SHP77 treated with DMSO at 0.1 percent for 48 hours (cell line): ENCODE measurements at places on chromosomes 16 and 17.

DNA sequence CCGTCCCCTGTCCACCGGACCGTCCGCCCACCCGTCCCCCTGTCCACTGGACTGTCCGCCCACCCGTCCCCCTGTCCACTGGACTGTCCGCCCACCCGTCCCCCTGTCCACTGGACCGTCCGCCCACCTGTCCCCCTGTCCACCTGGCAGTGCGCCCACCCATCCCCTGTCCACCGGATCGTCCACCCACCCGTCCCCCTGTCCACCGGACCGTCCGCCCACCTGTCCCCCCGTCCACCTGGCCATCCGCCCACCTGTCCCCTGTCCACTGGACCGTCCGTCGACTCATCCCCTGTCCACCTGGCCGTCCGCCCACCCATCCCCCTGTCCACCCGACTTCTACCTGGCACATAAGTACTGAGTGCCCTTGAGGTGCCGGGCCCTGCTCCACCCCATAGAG is 76.6 kb downstream of the LMF1 start:
- no peak for DNase-seq

- no peak for DNase-seq
Measured at GRCh38 chr17:75602644-75603043, 15.0 kb downstream of the MYO15B start.

GRCh38 chr17:57166803-57167202 is 81.8 kb downstream of the AKAP1 start:
- DNase-seq, result no peak

GRCh38 chr17:58982626-58983025 is 124.1 kb downstream of the TRIM37 start:
- DNase-seq, result no peak

DNA sequence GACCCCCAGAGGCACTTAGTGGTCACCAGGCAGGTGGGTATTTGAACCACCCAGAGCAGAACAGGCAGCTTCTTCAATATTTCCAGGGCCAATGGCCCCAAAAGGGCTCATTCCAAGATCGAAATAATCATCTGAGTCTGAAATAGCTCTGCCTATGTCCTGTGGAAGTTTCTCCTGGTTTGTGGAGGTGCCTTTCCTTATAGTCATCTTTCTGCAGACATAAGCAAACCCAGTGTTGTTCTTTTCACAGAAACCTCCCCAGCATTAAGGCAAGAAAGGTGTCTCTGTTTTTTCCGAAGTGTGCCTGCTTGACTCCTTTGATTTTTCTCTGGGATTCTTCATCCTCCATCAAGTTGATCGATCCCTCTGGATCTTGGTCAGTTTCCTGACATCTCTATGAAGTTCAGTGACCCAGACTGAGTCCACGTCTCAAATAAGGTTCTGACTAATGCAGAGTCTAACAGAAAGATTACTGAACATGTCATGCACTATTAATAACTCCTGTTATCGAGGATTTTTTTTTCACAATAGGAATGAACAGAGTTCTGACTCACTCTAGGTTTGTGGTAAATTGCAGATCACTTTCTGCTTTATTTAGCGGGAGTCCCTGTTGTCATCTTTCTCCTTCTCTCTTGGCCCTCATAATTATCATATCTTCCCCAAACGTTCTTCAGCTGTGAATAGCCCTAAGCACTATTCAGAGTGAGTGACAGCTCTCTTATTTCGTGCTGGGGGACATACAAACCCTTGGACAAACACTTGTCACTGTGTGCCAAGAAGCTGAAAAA is 1.5 kb downstream of the LRRC3C start:
- no peak for DNase-seq

DNA sequence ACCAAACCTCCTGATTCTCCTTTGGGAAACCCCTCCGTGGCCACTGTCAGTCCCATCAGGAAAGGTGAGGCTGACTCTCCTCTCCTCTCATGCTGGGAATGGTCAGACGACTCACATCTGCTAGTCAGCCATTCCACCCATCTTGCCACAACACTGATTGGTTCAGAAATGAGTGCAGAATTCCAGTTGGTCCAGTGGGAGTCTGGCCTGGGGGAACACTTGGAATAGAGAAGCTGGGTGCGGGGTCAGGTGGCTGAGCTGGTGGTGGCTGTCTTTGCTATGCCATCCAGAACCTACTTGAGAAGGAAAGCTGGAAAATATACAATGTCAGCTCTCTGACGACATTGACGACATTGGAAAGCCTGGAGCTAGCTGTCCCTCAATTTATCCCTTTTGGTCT is 23.6 kb upstream of the PLLP start:
- no peak for DNase-seq

- DNase-seq, result no peak
Measured at GRCh38 chr16:13560151-13560550, 359.8 kb upstream of the ERCC4 start.

GRCh38 chr17:9811086-9811485 is 10.8 kb downstream of the GSG1L2 start:
- DNase-seq, result no peak

- DNase-seq, result no peak
Measured at GRCh38 chr16:81546781-81547180, 102.2 kb downstream of the CMIP start.

DNA sequence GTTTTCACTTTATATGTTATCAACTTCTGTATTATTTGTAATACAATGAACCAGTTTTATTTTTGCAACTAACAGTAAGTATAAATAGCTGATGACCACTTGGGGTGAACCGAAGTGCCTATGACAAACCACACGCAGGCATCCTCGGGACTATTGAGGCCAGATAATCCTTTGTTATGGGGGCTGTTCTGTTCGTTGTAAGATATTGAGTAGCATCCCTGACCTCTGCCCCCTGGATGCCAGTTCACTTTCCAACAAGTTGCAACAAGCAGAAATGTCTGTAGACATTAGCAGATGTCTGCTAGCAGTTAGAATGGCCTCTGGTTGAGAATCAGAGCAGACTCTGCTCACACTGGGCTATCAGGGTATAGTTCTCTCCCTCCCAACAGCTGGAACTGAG is 277.0 kb downstream of the WWOX start:
- no peak for DNase-seq

DNA sequence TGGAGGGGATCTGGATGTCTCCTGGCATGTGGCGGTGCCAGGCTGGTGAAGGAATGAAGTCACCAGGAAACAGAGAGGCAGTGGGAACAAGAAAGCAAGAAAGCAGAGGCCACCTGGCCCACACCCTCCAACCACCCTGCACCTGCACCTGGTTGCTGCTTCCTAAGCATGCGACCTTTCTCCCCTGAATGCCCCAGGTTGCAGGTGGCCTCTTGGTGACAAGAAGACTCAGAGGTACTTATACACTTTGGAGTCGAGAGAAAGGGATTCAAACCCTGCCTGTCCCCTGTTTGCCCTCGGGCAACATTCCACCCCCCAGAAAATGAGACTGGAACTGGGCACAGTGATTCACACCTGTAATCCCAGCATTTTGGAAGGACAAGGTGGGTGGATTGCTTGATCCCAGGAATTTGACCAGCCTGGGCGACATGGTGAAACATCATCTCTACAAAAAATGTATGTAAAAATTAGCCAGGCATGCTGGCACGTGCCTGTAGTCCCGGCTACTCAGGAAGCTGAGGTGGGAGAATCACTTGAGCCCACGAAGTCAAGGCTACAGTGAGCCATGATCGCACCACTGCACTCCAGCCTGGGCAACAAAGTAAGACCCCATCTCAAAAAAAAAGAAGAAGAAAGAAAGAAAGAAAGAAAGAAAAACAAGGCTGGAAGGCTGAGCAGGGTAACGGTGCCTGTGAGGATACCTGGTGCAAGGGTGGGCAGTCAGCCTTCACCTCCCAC is 34.6 kb upstream of the TNRC6C start:
- no peak for DNase-seq

DNA sequence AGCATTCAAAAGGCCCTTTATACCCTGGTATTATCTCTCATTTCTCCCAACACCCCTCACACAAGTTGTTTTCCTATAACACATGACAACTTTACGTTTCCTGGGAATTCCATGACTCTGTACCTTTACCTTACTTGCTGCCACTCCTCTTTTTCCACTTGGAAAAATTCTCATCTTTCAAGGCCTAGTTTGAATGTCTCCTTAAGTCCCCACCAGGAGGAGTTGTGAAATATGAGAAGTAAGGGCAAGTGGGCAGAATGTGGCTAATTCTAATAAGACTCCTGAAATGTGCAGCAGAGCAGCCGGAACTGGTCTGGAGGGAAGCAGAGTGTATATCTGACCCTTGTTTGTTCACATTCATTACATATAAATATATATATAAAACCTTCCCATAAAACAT is 39.7 kb downstream of the BRCA1 start:
- DNase-seq, result no peak

DNA sequence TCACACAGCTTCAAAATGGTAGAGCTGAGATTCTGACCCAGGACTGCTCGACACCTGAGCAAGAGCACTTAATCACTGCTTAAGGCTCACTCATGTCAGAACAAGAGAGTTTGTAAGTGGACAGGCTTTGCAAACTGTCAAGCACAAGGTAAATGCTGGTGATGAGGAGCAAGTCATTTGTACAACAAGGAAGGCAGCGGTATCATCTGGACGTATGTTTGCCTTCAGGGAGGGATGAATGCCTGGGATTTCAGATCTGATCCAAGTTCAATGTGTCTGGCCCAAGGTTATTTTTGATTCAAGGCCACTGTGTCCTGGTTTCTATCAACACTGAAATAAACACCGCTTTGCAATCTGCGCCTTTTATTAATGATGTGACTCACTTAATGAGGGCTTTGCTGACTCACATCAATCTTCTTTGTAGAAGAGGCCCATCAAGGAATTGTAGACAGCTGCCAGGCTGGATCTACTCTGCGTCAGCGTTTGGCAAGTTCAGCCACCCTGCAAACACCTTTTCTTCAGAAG is 174.4 kb upstream of the HS3ST3A1 start:
- no peak for DNase-seq

- DNase-seq, result no peak
Measured at GRCh38 chr16:8622315-8622656, 788 bp downstream of the METTL22 start.

DNA sequence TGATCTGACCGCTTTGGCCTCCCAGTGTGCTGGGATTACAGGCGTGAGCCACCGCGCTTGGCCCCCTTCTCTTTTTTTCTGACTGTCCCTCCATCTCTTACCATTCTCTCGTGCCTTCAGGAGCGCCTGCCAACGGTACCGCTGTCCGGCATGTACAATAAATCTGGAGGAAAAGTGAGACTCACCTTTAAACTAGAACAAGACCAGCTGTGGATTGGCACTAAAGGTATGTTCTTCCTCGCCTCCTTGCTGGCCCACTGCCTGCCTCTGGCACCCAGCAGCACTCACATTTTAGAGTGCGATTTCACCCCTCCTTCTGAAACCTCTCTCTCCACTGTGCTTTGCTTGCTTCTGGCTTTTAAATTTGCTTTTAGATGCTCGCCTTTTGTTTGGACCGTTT is 5.0 kb downstream of the UBFD1 start:
- DNase-seq, result no peak

- peak; percentile 13 for DNase-seq
Measured at GRCh38 chr16:15907863-15908478, 19.6 kb upstream of the CEP20 start.

GRCh38 chr17:13729466-13730134 is 127.9 kb upstream of the HS3ST3A1 start:
- no peak for DNase-seq

DNA sequence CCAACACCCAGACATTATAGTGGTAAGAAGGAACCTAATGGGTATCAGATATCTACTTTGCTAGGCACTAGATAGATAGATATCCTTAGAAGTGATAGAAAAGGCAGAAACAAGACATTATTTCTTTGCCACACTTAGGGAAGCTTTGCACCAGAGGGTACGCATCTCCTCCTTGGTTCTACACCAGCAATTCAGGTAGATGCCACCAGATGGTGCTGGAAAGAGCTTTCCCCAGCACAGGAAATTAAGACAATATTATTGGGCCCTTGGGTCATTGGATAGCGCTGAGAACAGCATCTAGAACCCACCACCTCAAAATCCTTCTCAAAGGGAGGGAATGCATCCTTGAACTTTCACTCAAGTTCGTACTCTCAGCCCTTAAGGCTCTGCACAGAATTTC is 173.8 kb upstream of the CCL2 start:
- DNase-seq, result no peak

- DNase-seq, result no peak
Measured at GRCh38 chr17:59496178-59496577, 69.2 kb upstream of the DHX40 start.

DNA sequence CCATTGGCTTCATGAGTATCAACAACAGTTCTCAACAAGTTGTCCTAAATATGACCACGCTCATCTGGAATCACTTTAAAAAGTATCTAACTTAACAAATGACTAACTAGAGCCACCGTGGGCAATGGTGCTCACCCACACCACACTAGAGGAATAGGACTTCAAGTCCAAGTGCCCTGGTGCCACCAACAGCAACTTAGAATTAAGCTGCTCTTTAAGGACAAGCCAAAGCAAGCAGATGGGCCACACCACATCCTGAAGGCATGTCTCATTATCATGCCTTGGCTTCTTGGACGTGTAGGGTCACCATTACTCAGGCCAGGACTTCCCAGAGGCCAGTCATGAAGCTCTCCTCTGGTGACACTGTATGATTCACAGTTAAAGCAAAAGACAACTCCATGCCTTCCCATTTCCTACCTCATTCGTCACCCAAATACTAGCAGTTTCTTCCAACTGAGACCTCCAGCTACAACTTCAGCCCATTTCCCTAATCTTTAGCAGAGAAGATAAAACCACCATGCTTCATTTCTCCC is 9.4 kb upstream of the SLC6A4 start:
- DNase-seq, result no peak

- no peak for DNase-seq
Measured at GRCh38 chr17:45091778-45092425, 30.8 kb downstream of the NMT1 start.

DNA sequence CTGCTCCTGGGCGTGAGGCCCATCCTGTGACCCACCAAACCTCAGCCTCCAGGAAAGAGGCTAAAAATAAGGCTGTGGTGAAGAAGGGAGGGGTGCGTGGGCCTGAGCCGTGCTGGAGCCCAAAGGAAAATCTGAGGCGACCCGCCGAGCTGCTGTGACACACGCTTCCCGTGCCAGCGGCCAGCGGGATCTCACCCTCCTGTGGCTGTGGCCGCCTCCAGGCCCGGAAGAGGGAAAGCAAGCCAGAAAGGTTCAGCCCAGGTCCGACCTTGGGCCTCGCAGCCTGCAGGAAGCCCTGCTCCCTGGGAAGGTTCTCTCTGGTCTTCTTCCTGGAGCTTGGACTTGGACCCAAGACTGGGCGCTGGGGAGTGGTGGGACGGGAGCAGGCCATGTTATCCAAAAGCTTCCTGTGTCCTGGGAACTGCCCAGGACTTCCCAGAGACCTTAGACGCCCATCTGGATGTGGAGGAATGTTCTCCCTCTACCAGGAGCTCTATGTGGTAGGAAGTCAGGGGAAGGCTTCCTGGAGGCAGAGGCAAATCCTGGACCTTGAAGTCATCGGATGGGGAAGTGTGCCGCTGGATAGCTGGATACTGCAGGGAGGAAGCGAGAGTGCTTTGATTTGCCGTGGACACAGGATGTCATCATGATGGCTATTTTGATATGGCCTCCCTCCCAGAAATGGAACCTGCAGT is 11.4 kb downstream of the SPNS2 start:
- DNase-seq, result no peak

GRCh38 chr16:58501242-58502131 is 1.5 kb downstream of the NDRG4 start:
- DNase-seq, result peak; percentile 52

GRCh38 chr17:81037026-81037797 is 2.3 kb downstream of the BAIAP2 start:
- no peak for DNase-seq

- no peak for DNase-seq
Measured at GRCh38 chr17:36182176-36183000, 6.0 kb upstream of the TBC1D3B start.

- no peak for DNase-seq
Measured at GRCh38 chr17:15239491-15239890, 25.6 kb downstream of the PMP22 start.

GRCh38 chr16:19366391-19366790 is 51.3 kb upstream of the TMC5 start:
- DNase-seq, result no peak
